ENCODE measurements at places on chromosomes 5 and 9.

- no peak for DNase-seq
Measured at GRCh38 chr5:107554776-107555424, 115.8 kb downstream of the EFNA5 start.

DNA sequence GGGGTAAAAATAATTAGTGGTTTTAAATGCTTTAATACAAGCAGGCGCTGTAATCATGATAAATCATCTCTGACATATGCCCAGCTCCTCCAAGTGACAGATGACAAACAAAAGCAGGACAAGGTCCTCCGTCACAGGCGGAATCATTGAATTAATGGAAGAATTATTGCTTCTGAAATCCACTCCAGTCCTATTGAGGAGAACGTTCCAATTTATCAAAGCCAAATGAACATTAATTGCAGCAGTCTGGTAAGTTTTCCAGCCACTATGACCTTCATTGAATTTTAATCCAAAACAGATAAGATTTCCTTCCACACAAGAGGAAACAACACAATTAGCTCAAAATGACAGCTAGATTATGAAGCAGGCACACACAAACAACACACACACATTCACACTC is 136.8 kb downstream of the ASTN2 start:
- DNase-seq = no peak

DNA sequence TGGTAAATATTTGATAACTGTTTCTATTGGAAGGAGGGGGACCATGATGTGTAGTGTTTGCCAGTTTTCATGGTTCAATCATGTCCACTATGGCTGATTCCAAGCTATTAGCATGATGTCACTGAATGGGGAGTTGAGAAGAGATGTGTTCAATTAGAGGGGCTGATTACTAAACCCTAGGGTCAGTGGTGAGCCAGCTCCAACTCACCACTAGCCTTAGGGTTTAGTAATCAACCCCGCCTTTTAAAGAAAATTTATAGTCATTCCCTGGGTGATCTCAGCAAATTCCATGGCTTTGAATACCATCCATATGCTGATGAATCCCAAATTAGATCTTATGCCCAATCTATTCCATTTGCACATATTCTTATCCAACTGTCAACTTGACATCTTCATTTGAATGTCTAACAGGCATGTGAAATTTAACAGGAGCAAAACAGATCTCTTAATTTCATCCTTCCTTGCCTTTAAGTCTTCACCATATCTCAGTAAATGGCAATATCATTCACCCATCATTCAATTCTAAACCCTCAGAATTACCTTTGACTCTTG is 98.8 kb downstream of the GCNT1 start:
- no peak for DNase-seq

DNA sequence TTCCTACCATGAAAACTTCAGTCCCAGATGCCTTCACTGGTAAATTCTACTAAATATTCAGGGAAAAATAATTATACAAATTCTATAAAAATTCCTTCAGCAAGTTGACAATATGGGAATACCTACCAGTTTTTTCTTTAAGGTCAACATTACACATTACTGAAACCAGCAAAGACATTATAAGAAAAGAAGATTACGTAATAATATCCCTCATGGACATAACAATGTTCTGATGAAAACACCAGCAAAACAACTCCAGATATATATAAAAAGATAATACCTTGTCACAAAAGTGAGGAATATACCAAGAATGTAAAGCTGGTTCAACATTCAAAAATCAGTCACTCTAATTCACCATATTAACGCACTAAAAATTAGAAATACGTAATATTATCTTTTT is 507.9 kb downstream of the DMRTA1 start:
- DNase-seq = no peak

DNA sequence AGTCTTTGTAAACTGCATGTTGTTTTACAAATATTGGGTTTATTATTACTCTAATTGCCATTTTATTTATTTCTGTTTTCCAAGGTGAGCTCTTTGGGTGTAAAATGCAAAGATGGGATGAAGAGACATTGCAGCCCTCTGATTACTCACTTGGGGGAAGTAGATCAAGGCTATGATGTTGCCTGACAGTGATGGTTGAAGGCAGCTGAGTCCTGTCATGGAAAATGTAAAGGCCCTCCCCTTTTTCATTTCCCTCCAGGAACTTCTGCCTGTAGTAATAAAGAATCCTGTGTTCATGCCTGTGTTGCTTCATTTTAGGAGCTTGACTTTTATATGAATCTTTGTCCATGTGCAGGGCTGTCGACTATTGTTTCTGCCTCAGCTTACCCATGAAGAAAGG is 605.4 kb upstream of the CLINT1 start:
- DNase-seq = no peak

- no peak for DNase-seq
Measured at GRCh38 chr5:173613433-173614159, 2.9 kb downstream of the BOD1 start.

DNA sequence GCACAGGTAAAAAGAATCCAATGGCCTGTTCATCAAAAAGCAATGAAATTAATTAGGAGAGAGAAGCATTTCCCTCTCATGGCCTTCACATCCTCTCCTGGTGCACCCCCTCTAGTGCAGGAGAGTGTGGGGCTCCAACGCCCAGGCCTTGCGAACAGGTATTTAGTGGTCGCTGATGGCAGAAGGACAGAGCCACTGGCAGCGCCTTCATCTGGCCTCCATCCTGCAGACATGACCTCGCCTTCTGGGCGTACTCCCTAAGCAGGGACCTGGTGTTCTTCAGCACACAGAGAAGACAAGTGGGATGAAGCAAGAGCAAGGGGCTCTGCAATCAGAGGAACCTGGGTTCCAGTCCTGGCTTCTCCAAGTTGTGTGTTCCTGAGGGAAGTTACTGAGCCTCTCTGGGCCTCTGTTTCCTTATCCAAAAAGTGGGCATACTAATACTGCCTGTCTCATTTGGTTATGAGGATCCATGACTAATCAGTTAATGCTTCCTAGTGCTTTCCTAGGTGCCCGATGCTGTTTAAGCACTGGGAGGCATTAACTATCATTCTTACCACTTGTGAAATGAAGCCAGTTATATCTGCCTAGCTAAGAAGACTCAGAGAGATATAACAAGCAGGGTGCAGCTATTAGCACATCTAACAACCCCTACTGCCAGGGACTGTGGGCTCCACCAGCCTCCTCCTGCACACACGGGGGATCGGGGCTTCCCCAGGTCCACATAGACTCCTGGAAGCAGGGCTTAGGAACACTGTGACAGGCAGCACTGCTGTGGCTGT is 77.3 kb downstream of the SEMA4D start:
- no peak for DNase-seq

- DNase-seq = no peak
Measured at GRCh38 chr9:132589148-132590036, 7.0 kb downstream of the BARHL1 start.

DNA sequence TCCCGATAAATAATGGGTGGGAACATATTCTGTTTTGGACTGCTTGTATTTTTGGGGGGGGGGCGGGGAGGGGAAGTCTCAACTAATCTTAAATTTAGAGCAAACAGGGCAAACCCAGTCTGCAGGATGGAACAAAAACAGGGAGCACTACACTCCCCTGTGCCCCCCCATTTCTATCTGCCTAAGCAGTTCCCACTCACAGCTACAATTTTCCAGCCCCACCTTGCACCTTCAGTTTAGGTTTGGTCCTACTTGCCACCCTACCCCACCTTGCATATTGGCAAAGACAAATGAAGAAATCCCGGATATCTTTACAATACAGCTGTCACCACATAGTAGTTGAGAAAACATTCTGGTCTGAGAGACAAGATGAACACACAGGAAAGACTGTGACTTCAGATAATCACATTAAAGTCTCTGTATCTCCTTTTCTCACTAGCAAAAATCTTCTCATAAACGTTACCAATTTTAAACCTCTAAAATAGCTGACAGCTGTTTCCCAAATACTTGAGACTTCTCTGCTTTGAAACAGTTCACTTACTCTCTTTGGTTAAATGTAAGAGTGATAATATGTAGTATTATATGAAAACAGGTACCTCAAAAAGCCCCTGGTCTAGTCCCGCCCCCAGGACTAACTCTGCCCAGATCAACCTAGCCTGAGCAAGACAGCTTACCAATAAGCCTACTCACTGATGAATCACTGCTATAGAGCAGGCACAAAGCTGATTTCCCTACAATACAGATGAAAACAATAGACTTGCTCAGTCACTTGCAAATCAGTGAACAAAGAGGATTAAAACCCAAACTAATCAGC is 5.2 kb upstream of the RAPGEF6 start:
- no peak for DNase-seq

GRCh38 chr9:96460470-96460869 is 10.5 kb downstream of the HABP4 start:
- DNase-seq = no peak

- DNase-seq = no peak
Measured at GRCh38 chr9:129412814-129413536, 207.9 kb downstream of the C9orf50 start.

- no peak for DNase-seq
Measured at GRCh38 chr5:112004867-112005622, 248.1 kb upstream of the NREP start.

GRCh38 chr5:96079075-96079474 is 117.4 kb upstream of the ELL2 start:
- no peak for DNase-seq

- DNase-seq = no peak
Measured at GRCh38 chr5:159768243-159768642, 148.0 kb upstream of the ADRA1B start.

DNA sequence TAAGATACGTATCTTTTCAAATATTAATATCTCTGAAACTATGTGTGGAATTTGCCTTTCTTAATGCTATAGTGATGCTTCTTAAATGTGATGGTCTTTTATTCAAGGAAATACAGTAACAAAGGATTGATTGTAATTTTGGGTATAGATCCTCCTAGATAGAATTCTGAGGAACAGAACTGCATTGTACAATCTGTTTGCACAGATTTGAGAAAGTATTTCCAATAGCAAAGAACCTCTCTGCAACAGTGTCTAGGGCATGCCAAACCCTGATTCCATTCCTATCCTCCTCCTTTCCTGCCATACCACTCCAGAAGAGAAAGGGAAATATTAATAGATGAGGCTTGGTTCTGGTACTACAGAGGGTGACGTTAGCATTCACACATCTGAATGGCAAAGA is 10.4 kb downstream of the SMIM15 start:
- DNase-seq = no peak

GRCh38 chr5:59956130-59956783 is 62.7 kb upstream of the PDE4D start:
- DNase-seq = no peak

- peak; percentile 39 for DNase-seq
Measured at GRCh38 chr5:176870110-176870591, 29.0 kb downstream of the HK3 start.

DNA sequence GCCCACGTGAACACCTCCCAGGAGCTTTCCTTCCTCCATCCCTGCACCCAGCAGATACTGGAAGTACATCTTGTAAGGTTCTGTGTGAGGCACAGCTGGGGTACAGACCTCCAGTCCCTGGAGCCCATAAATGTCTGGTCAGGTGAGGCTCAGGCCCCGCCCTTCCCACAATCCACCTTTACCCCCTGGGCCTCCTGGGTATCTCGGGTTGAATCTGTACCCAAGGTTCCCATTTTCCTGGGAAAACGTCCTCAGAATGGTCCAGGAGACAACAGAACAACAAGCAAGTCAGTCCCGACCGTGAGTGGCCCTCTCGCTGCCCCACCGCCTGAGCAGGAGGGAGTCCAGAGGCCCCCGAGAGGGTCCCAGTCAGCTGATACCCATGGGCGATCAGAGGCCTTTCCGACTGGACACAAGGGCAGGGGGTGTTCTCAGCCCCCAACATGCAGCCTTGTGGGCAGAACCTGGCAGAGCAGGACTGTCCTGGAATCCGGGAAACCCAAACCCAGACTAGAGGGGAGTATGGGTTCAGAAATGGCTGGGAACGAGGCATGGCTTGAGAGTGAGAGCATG is 4.3 kb downstream of the SPATA31E1 start:
- no peak for DNase-seq

DNA sequence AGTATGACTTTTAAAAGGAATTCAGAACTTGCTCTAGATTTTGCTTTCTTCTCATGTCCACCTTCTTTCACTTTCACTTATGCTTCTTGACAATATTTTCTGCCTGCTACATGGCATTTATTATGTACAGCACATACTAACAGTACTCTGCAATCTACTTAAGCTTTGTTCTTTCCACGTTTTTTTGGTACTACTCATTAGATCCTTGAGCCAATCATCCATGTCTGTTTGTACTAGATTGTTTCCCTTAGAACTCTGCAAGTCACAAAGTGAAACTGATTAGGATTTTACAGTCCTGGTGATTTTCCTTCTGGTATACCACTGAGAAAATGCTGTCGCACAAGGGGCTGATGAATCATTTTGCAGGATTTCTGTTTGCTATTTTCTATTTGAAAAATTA is 78.3 kb downstream of the PARP8 start:
- no peak for DNase-seq

DNA sequence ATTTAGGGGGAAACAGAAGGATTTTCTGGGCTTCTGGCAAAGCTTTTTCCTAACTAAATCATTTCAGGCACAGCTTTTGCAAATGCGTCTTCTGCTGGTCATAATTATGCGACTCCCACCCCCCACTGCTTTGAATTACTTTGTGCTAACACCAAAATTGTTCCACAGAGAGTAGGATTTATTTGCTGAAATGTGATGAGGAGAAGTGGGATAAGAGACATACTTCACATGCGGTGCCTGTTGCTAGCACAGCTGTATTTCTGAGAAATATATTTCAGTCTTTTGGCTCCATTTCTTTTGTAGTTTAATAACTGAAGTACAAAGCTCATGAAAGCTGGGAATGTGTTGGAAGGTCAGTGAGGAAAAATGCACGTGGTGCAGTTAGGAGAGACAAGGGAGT is 83.2 kb upstream of the TAS2R1 start:
- no peak for DNase-seq

GRCh38 chr5:172945151-172945550 is 14.1 kb upstream of the RPL26L1 start:
- DNase-seq = no peak

GRCh38 chr9:133693703-133694529 is 44.2 kb downstream of the SARDH start:
- DNase-seq = no peak

- DNase-seq = no peak
Measured at GRCh38 chr5:1098986-1099597, 12.8 kb downstream of the SLC12A7 start.

DNA sequence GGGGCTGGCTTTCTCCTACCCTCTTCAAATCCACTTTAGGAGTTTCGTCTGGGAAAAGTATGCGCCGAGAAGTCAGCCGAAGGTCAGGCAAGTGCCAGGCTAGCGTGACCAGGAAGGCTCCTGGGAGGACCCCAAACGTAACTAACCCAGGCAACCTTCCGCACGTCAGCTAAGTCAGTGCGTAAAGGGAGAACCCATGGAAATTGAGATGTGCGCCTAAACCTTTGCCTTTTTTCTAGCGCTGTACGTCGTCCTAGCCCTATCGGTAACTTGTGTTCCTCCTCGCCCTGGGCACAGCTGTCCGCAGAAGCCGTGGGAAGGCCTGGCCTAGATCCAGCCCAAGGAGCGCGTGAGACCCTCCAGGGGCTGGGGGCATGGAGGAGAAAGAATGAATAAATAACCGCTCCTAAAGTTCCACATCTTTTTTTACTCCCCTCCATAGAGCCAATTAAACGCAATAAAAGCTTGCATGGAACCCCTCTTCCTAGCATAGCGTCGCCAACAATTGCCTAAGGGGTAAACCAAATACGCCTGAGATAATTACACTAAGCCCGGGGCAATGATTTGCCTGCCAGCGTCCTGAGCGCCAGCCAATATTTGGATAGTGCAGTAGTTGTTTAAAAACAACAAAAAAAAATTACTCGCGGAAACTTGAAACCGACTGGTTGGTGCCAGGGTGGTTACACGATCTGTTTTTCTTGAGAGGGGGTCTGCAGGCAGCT is 4.0 kb upstream of the FOXB2 start:
- DNase-seq = no peak

- no peak for DNase-seq
Measured at GRCh38 chr9:113516840-113517577, 53.5 kb downstream of the RGS3 start.
